Neural crest cell (in vitro differentiated cells): ENCODE measurements at places on chromosomes 7 and 10. TPM values are rescaled to one million over a fixed set of nuclear protein-coding genes. Genes with fewer than 3 reads are reported as not detected.

Gene CLCN1
- total RNA-seq = 0.09 TPM in 1 of 2 replicates, not detected in the other

Gene TMEM26
- total RNA-seq = 0.05 and 0.23 TPM in 2 replicates

Gene FAM13C
- 2.9 and 3.1 TPM in 2 replicates for total RNA-seq

Gene CCAR1
- total RNA-seq = 131 and 132 TPM in 2 replicates

DNA sequence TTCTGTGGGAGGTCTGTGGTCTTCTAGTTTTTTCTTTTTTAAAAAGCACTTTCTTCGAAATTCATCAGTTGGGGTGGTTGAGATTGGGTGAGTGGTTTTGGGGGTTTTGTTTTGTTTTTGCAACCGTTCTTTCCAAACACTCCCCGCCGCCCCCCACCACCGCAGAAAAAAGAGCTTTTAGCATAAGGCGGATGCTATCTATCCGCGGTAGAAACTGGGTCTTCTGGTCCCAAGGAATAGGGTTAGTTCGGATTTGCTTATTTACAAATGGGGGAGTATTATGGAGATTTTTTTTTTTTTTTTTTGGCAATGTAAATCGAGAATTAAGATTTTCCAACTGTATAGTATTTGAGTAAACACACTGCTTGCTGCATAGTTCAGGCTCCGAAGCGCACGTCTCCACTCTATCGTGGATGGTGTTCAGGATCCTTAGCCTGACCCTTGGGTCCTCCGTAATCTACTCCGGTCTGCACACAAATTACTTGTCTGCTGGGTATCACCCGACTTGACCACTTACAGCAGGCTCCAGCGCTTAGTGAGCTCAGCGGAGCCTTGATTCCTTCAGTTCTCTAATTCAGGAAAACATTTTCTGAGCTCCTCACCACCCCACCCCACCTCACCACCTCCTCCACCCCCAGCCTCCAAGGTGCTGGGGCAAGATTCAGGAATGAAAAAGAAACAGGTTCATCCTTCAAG is 757 bp upstream of the NRCAM start:
- no peak for DNase-seq
- no peak overlapping the region for H3K27ac ChIP-seq
- H3K27me3 ChIP-seq = peaks cover 46% of the 10 kb centered on the region
- H3K36me3 ChIP-seq = no peaks in the 10 kb centered on the region

DNA sequence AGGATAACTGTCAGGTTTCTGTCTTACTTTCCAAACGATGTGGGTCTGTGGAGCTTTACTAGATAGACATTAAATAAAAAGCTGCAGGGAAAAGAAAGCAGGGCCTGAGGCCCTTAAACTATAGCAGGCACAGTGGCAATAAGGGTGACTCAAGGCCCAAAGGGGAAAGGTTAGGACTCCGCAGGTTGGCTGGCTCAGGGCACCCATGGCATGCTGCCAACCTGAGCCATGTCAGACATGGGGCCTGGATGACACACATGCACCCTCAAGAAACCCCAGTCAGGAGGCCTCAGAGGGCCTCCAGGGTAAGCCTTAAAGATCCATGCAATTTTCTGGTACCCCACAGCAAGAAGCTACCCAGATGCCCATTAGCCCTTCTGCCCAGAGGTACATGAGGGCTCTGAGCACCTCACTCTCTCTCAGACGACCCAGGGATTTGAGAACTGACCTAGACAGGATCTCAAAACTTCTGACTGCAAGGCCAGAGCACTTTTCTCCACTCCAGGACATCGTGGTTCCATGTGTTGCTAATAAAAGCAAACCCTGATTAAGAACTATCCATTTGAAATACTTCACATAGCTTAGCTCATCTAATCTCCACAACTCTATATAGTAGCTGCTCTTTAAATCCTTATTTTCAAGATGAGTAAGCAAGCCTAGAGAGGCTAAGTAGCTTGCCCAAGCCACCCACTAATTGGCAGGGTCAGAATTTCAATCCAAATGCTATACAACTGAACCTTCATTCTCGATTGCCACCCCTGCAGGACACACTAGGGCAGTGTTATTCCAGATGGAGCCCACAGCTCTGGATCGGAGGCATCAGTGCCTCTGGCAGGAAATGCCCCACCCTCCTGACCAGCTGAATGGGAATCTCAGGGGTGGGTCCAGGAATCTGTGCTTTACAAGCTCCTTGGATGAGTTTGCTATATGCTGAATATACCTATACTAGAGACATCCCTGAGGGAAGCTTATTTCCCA is 132.5 kb upstream of the EFCAB10 start:
- H3K36me3 ChIP-seq = peaks cover 30% of the 10 kb centered on the region
- H3K4me1 ChIP-seq = peaks cover 4% of the 10 kb centered on the region
- H3K4me3 ChIP-seq = no peak overlapping the region

DNA sequence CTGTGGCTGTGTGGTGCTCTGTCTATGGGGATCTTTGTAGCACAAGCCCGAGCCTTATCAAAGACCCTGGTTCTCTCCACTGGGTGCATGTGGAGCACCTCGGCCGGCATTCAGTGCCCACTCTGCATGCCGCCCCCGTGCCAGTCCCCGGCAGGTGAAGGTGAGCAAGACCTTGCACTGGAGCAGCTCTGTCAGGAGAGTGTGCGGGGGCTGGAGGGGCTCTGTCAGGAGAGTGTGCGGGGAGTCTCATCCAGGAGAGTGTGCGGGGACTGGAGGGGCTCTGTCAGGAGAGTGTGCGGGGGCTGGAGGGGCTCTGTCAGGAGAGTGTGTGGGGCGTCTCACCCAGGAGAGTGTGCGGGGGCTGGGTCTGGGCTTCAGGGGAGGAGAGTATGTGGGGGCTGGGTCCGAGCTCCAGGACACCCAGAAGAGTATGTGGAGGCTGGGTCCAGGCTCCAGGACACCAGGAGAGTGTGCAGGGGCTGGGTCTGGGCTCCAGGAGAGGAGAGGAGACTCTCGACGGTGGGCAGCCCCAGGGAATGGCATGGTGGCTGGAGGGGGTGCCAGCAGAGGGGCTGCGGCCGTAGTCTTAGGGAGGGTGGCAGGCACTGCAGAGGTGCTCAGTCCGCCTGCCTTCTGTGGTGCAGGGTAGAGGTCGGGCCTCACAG is 40.8 kb downstream of the INPP5A start:
- no peak overlapping the region for H3K27ac ChIP-seq
- H3K36me3 ChIP-seq = peaks cover 2% of the 10 kb centered on the region
- no peaks in the 10 kb centered on the region for H3K27me3 ChIP-seq
- peaks cover 20% of the 10 kb centered on the region for H3K4me1 ChIP-seq
- H3K4me3 ChIP-seq = no peak overlapping the region

GRCh38 chr7:134602881-134603451 is 43.7 kb upstream of the BPGM start:
- H3K4me1 ChIP-seq = peaks cover 19% of the 10 kb centered on the region
- no peak overlapping the region for H3K4me3 ChIP-seq
- H3K27ac ChIP-seq = no peak overlapping the region
- peaks cover 16% of the 10 kb centered on the region for H3K27me3 ChIP-seq
- no peak for DNase-seq

GRCh38 chr10:49498425-49498824 is 40.5 kb downstream of the ERCC6 start:
- no peak overlapping the region for H3K4me3 ChIP-seq
- no peaks in the 10 kb centered on the region for H3K27me3 ChIP-seq
- peak overlapping the region; percentile 4 for H3K27ac ChIP-seq
- H3K4me1 ChIP-seq = no peaks in the 10 kb centered on the region
